ENCODE measurements at places on chromosomes 3 and 15. TPM values are rescaled to one million over a fixed set of nuclear protein-coding genes. Genes with fewer than 3 reads are reported as not detected.

ZKSCAN7 gene
- 2.9 TPM for total RNA-seq

LYZL4 gene
- not detected for total RNA-seq

HIGD2B gene
- not detected for total RNA-seq

GORASP1 gene
- total RNA-seq = 37.8 TPM

CTSH gene
- total RNA-seq = 19.7 TPM

MASP1 gene
- total RNA-seq = 1.2 TPM

SKOR1 gene
- 0.76 TPM for total RNA-seq

MAGEL2 gene
- not detected for total RNA-seq

ROPN1 gene
- not detected for total RNA-seq

ALPK3 gene
- total RNA-seq = 3.5 TPM

PTX3 gene
- total RNA-seq = 0.57 TPM

TMED3 gene
- 111 TPM for total RNA-seq

CD200R1 gene
- 2.9 TPM for total RNA-seq

LEKR1 gene
- 0.15 TPM for total RNA-seq

C3orf49 gene
- not detected for total RNA-seq

UPK1B gene
- total RNA-seq = 1.3 TPM

DNAJA4 gene
- total RNA-seq = 24.0 TPM

STAC gene
- total RNA-seq = 0.76 TPM

CPLX3 gene
- not detected for total RNA-seq

All from esophagus squamous epithelium (tissue), 5 donors.